ENCODE measurements at places on chromosomes 1 and 21.

DNA sequence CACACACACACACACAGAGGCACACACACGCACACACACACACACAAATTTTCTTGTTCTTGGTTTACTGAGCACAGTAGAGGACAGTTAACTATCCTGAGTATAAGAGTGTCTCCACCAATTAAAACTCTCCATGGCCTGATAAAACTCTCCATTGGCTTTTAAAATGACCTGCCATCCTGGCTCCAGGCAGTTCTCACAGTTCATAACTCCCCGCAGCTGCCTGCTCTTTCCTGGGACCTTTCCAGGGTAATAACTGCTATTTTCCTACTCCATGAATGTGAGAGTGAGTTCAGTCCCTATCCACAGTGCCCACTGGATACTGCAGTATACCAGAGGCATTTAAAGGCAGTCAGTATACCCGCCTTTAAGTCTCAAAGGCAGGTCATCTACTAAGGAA is 351.5 kb downstream of the PLPP3 start:
- DNase-seq = no peak

GRCh38 chr21:42013376-42013775 is 3.2 kb upstream of the ZBTB21 start:
- DNase-seq = peak; percentile 73

GRCh38 chr1:193189442-193190095 is 3.2 kb upstream of the B3GALT2 start:
- DNase-seq = no peak

DNA sequence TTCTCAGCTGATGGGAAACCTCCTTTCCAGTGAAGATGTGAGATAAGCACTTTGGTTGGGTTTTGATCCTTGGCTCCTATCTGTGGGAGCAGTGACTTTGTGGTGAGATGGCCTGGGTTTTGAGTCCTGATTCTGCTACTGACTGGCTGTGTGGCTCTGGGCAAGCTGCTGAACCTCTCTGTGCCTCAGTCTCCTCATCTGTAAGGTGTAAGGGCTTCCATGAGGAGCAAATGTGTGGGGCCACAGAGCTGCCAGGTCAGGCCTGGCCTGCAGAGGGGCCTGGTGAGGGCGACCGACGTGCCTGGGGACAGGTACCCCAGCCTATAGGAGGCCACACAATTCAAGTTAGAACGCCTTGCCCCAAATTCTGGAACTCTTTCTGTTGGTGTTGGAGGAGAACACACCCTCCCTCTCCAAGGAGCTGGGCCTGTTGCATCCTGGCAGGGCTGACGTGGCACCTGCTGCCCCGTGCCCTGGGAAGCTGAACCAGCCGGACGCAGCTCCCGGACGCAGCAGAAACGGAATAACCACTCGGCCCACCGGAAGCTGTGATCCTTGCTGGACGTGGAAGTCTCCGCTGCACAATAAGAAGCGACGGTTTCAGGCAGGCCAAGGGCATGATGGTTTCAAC is 62.7 kb downstream of the AGPAT3 start:
- no peak for DNase-seq

GRCh38 chr1:188489336-188490112 is 1660.8 kb downstream of the PLA2G4A start:
- DNase-seq = no peak

DNA sequence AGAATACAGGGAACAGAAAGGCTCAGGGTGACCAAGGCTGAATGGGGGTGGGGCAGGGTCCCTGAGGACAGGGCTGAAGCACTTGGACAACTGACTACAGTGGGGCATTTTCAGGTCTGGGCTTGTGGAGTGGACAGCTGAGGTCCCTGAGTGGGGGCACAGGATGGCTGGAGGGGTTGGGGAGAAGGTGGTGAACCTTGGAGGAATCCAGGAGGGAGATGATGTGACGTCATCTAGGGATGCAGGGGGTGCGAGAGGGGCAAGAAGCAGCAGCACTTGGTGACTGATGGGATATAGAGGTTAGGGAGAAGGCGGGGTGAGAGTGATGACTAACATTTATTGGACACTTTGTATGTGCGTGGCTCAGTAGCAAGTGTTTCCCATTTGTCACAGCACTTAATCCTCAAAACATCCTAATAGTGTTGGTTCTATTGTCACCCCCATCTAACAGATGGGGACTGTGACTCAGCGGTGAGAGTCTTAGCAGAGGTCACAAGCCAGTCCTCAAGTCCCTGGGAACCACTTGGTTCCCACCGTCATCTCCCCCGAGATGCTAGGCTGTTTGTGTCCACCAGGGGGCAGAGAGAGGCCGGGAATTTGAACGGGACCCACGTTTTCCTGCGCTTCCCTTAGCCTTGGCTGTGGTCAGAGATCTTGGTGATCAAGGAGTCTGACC is 27.9 kb upstream of the BMP8B start:
- peak; percentile 87 for DNase-seq

DNA sequence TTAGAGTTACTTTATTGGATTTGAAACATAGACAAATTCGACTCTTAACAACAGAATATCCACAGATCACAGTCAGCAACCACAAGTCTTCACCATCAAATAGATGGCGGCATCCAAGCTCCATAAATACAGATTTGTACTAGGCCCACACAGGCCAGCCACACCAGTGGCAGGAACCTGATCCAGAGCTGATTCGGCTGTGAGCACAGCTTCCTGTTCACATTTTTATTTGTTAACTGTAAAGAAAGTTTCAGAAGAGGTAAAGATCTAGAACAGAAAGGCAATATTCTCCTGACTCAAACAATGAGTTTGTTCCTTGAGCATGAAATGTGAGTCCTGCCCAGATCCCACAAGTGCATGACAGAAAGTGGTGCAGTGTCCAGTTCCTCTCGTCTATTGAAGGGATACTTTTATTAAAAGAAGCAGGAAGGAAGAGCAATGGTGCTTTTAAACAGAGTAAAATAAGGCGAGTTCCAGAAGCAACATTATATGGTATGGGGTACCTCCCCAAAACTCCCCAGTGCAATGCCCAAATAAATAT is 205.8 kb downstream of the SLC45A1 start:
- no peak for DNase-seq

DNA sequence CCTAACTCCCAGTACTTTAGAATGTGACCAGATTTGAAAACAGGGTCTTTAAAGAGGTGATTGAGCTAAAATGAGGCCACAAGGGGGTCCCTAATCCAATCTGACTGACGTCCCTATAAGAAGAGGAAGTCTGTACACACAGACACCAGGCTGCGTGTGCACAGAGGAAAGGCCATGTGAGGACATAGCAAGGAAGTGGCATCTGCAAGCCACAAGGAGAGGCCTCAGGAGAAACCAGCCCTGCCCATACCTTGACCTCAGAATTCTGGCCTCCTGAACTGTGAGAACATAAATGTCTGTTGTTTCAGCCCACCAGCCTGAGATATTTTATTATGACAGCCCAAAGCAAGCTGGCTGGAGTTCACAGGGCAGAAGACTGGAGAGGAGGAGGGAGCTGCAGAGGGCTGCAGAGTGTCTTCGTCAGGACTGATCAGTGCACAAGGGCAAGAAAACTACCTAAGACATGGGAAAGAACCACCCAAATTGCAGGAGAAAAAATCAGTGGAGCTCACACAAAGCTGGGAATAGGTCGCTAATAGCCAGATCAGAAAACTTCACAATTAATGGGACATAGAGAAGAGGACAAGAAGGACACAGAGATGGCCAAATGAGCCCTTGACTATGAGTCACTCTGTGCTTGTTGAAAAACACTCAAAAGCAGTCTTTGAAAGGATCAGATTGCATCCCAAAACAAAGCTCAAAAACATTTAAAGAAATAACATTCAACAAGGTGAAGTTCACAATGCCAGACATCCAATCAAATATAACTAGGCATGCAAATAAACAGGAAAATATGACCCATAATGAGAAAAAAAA is 14.1 kb upstream of the WNT9A start:
- no peak for DNase-seq

GRCh38 chr1:1173061-1173792 is 453 bp upstream of the TTLL10 start:
- no peak for DNase-seq

- DNase-seq = no peak
Observed at GRCh38 chr1:96049759-96050409, 671.7 kb upstream of the PTBP2 start.

- DNase-seq = no peak
Observed at GRCh38 chr1:80392529-80392928, 1386.0 kb upstream of the ADGRL4 start.

- no peak for DNase-seq
Observed at GRCh38 chr1:234489007-234489697, 10.2 kb upstream of the TARBP1 start.

DNA sequence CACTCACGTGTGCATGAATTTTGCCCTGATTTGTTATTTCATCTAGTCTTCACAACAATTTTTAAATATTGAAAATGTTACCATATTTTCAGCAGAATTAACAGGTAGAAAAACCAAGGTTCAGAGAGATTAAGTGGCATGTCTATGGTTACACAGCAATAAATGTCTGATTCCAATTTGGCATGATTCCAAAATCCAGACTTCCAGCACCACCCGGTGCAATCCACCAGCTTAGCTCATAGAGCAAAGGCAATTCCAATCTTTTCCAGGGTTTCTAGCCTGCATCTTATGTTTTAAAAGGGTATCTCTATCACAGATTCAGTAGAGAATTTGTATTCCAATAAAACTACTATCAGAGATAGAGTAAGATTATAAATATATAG is 161.8 kb downstream of the TPR start:
- peak; percentile 12 for DNase-seq

- DNase-seq = no peak
Observed at GRCh38 chr1:57192222-57192621, 226.4 kb upstream of the C8B start.

DNA sequence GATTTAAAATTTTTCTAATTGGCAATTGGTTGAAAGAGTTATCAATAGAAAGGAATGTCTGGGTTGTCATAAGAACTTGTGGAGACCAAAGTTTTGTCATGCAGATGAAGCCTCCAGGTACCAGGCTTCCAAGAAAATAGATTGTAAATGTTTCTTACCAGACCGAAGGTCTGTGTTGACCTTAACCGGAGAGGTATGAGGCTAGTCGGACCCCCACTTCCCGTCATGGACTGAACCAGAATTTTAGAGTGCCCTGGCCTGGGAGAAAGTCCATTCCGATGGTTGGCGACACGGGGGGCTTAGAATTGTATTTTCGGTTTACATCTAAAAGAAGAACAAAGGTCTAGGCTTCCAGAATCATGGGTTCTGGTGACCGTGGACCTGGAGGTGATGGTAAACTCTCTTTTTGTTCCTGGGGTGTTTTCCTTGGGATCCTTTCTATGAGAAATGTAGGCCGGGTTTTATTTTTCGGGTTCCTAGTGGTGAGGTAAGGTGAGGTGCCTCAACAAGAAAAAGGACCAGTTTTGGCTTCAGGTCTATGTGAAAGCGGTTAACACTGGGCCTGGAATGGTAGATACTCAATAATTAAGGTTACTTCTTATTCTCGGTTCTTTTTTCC is 405 bp upstream of the UHMK1 start:
- no peak for DNase-seq

DNA sequence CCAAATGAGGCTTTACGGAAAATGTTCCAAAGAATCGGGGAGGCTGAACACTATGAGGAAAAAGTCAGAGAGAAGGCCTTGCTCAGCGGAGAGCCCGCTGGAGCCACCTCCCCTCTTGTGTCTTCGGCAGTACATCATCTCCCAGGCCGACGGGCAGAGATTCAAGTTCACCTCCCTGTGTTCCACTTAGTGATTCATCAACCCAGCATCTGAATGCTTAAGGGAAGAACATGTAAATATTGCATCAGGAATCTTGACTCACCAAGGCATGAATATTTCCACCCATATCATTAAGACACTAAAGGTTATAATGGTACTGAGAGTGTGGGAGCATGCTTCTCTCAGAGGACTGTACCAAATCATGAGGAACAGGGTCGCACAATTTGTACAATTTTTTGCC is 172.5 kb downstream of the ST6GALNAC5 start:
- DNase-seq = no peak

DNA sequence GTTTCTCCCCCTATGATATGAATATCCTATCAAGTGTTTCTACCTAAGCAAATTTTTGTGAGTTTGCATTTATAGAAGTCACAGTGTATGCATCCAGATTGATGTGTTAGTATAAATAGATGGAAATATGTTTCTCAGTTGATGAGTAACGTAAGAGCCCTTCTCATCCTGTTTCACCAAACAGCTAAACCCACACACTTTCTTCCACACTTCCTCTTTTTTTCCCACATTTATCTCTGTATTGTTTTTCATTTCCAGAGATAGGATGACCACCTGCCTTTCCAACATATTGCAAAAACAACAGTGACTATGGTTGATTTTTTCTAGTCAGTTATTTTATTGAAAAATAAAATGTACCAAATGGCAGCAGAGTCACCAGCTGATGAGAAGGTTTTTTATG is 490.1 kb downstream of the NEGR1 start:
- no peak for DNase-seq

DNA sequence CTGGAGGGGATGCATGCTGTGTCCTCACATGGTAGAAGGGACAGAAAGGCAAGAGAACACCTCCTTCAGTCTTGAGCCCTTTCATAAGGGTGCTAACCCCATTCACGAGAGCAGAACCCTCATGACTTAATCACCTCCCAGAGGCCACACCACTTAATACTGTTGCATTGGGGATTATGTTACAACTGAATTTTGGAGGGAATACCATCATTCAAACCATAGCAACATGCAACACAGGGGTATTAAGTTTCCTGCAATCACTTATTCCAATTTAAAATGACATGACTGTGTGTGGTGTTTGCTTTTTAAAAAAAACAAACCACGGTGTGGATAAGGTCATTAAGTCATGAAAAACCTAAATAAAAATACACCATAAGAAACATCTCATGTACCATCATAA is 3.1 kb upstream of the LIN9 start:
- DNase-seq = no peak

- DNase-seq = no peak
Observed at GRCh38 chr1:119731741-119732430, 20.2 kb downstream of the PHGDH start.

DNA sequence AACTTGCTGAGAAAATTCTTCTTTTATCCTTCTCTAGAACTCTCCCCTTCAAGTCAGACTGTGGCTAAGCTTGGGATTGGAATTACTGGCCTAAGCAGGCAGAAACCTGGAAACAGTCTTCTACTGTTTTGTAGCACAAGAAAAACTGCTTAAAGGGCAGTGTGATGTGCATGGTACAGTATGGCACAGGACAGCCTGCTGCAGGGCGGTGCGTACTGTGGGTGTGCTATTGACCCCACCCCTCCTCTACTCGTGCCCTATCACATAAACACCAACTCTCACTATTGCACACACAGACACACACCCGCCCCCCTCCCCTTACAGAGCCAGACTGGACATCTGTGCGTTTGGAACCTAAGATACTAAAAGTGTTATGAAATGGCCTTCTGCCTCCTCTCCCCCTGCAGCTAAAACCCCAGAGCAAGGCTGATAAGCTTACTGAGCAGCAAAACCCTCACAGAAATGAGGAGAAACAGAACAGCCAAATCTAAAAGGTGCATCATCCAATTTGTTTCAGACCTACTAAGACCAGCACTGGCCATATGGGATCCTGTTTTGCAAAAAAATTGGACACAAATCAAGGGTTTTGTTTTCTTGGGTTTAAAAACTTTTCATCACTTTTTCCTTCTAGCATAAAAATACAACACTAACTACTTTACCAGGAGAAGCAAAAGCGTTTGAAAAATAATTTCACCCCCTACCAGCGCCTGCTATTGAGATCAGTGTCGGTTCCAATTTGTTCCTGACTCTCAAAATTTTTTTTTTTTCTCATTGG is 355.8 kb upstream of the LYPLAL1 start:
- peak; percentile 53 for DNase-seq

- DNase-seq = no peak
Observed at GRCh38 chr1:72278461-72278860, 3.9 kb downstream of the NEGR1 start.
